Prostate gland (tissue), 2 donors: ENCODE measurements at places on chromosomes 2 and 18.

DNA sequence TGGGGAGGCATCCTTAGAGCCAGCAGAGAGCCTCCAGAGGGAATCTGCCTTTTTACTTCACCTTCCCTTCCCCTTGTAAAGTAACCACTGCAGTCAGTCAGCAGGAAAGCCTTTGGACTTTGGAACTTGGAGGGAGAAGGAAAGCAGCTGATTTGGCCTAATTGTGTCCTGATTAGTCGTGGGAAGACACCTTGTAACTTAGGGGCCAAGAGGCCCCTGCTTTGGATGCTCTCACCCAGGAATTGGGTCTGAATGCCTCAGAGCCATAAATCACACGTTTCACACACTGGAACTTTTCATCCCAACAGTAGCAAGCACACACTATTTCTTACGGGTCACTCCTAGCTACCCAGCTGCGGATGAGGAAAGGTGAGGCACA is 81.0 kb upstream of the PPM1B start:
- no peak for DNase-seq

- no peak for DNase-seq
These were observed 141.5 kb upstream of the FN1 start for GRCh38 chr2:215577356-215577755.

GRCh38 chr18:70249118-70249517 is 39.7 kb upstream of the SOCS6 start:
- DNase-seq, result no peak

- no peak for DNase-seq
These were observed 120.9 kb upstream of the CCDC195 start for GRCh38 chr2:224837066-224837465.

DNA sequence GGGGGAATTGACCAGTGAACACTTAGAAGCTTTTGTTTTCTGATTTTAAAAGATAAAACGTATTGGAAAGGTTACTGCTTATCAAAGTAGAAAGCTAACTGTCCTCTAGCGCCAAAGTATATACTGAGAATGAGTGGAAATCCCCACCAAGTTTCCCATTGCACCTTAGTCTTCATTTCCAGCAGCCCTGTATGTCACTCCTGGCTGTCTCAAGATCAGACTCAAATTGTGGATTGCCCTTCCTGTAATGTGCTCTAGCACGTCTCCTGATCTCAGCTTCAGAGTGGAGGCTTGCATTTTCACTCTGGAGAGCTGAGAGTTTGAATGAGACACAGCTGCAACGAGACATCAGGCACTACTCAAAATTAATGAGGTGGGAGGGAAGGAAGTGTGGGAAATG is 26.6 kb downstream of the MFF start:
- DNase-seq, result no peak
